ENCODE measurements at places on chromosomes 7 and 10.
A peak's percentile ranks its signal among the peaks of the same experiment; 100 is the strongest.

DNA sequence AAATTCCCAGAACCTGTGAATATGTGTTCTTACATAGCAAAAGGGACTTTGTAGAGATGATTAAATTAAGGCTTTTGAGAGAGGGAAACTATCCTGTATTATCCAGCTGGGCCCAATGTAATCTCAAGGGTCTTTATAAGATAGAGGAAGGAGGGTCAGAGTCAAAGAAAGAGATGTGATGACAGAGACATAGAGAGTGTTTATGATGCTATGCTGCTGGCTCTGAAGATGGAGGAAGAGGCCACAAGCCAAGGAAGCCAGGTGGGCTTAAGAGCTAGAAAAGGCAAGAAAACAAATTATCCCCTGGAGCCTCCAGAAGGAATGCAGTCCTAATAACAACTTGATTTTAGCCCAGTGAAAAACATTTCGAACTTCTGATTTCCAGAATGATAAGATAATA lies 15.3 kb upstream of the SKAP2 start:
- no peak for DNase-seq

- peak; percentile 78 for DNase-seq
Observed at GRCh38 chr10:116849248-116850057, at the start of gene ENO4. Gene ENO4 (plus strand): TSS chr10:116849499. CDS start chr10:116849567, 68 bp downstream.

DNA sequence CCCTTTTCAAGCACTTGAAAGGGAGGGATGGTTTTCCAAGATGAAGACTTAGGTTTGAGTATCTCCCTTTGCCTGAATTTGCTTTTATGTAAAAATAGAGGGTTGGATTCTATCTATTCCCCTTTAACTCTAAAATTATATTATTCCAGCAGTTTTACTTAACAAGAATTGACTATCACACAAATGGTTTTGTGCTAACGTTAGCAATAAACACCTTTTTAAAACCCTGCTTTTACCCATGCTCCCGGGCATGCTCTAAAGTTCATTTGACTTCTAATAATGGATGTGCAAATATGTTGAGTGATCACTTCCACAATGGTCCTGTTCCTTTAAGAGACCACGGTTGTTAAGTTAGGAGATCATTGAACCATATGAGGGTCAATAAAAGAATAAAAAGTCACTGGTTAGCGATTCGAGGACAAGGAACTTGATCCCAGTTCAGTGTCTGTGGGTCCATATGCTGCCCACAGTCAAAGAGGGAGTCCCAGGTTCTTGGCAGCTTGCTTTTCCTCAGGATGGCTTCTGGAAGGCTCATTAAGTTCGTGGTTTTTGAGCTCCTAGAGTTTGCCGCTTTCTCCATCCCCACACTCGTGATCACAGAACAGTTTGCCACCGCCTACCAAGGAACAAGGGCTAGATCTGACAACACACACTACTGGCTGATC lies at the start of gene TMEM236:
TMEM236 (plus strand) TSS at position 421 of the 665 bp plus-strand sequence; CDS start at position 516, 95 bp downstream.
- DNase-seq, result no peak

GRCh38 chr7:121282129-121282528 lies 46.7 kb upstream of the WNT16 start:
- DNase-seq, result no peak

- DNase-seq, result no peak
Observed at GRCh38 chr10:29746080-29746797, 111.5 kb upstream of the SVIL start.

DNA sequence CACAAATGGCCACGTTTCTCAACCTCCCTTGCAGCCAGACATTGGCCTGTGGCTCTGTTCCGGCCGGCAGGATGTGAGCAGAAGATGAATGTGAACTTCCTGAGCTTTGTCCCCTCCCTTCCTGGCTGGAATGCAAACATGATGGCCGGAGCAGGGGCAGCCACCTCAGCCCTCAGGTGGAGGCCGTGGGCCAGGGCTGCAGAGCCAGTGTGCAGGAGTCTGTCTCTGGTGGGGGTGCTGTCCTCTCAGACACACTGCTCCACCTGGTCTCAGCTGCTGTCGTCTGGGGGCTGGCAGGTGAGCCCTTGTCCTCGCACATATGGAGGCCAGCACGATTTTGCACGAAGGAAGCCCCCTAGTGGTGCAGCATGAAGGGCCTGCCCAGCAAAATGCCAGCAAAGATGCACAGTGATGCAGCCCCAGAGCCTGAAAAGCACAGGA lies 25.3 kb upstream of the PWWP2B start:
- DNase-seq, result no peak

- no peak for DNase-seq
Observed at GRCh38 chr10:78483641-78484040, 450.0 kb downstream of the RPS24 start.

DNA sequence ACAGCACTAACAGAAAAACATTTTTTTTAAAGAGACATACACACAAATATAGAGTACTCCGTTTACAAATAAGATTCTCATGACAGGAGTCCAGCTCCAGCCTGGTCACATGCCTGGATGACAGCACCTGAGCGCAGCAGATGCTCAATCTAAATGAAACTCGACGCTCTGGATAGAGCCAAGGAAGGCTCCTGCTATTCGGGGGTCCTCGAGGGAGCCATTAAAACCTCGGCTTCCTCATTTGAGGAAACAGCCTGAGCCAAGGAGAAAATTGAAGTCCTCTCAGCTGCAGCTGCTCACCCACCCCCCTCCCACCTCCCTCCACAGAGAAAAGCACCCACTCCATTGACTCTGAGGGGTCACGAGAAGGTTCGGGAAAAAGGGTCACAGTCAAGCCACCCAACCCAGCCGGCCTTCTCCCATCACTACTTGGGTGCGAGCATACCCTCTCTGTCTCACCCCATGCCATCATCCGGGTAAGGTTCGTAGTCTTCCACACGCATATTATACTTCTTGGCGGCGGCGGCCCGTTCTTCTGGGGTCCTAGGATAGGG lies 673 bp downstream of the NDUFB8 start:
- no peak for DNase-seq

- DNase-seq, result no peak
Observed at GRCh38 chr10:99234041-99234790, 1.4 kb downstream of the HPSE2 start.
